Activated CD8-positive, alpha-beta memory T cell treated with anti-CD3 and anti-CD28 coated beads, Interleukin-2, amount 10 ng/mL, durations not matched to agents 7 days and 5 days (primary cell): ENCODE measurements at places on chromosomes 6 and 20. TPM values are rescaled to one million over a fixed set of nuclear protein-coding genes. Genes with fewer than 3 reads are reported as not detected.

DNA sequence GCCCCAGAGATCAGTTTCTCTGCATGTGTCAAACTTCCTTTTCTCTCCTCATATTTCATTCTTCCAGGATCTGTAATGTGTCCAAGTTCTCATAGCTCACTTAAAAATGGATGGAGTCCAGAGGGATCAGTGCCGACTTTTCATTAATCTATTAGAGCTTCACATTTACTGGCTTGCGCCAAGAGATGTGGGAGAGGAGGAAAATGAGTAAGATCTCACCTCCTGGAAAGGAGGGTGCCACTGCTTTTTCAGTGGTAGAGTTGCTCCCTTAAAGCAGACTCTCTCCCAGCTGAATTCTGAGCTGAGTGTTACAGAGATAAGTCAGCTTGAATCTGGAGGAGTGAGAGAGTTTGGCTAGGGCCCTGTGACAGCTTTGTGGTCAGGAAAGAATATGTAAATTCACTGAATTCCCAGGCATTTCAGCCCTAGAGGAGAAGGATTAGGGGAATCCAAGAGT is 175.9 kb downstream of the SOX4 start:
- H3K36me3 ChIP-seq, result no peaks in the 10 kb centered on the region
- H3K27ac ChIP-seq, result no peak overlapping the region
- no peaks in the 10 kb centered on the region for H3K27me3 ChIP-seq

DNA sequence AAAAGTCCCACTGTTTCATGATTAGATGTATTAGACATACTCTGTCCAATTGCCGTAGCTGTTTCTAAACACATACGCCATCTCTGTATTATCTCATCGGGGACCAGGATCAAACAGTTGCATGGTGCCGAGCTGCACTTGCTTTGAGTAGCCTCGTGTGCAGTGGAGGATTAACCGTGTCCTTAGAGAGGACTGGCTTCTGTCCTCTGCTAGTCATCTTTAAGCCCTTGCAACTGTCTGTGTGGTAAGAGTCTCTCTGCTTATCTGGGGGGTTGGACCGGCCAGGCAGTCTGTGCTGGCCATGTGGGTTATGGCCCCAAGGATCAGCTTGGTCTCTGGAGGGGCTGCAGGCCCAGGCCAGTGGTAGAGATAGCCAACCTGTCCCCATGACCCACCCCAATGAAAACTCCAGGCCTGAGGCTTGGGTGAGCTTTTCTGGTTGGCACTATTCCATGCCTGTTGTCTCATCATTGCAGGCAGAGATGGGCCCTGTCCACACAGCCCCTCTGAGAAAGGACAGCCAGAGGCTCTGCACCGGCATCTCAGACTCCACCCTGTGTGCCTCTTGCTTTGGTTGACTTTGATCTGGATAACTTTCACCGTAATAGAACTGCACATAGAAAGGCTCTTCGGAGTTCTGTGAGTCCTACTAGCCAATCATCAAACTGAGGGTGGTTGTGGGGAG is 137.3 kb upstream of the SNX9 start:
- no peak overlapping the region for H3K4me3 ChIP-seq
- peaks cover 10% of the 10 kb centered on the region for H3K27me3 ChIP-seq
- no peaks in the 10 kb centered on the region for H3K36me3 ChIP-seq

GRCh38 chr6:24207413-24207812 is 81.4 kb downstream of the NRSN1 start:
- H3K36me3 ChIP-seq, result no peaks in the 10 kb centered on the region
- H3K27me3 ChIP-seq, result peaks cover 3% of the 10 kb centered on the region
- H3K4me1 ChIP-seq, result no peaks in the 10 kb centered on the region
- no peak overlapping the region for H3K27ac ChIP-seq

DNA sequence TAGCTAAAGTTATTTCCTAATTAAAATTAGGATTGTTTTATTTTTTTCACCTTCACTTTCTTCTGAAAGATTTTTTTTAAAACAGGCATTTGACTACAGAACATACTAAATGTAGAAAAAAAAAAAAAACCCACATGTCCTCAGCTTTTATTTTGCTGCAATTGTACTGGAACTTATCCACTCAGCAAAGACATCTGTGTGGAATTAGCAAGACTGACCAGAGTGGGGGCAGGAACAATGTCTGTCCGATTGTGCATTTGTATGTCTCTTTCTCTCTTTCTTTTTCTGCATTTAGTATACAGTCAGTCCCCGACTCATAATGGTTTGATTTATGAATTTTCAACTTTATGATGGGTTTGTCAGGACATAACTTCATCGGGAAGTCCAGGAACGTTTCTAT is 77.3 kb downstream of the CHD6 start:
- no peak overlapping the region for H3K27ac ChIP-seq
- DNase-seq, result no peak
- H3K4me1 ChIP-seq, result no peaks in the 10 kb centered on the region
- peaks cover 9% of the 10 kb centered on the region for H3K36me3 ChIP-seq
- H3K27me3 ChIP-seq, result no peaks in the 10 kb centered on the region

The CCDC170 gene
- not detected for total RNA-seq

DNA sequence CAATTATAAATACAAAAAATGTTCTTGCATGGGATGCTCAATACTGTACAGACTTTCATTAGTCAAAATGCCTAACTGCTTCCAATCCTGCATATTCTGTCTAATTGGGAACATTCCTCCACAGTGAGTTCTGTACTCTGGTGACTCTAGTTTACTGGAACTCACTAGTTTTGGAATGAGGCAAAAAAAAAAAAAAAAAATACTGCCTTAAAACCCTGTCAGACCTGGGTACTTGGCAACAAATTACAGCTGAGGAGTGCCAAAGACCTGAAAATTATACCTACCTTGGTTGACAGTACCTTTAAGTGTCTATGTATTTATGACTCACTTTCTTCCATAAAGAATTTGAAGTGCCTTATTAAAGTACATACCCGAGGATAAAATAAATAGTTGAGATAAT is 276.7 kb downstream of the FARS2 start:
- peaks cover 10% of the 10 kb centered on the region for H3K4me1 ChIP-seq
- no peak overlapping the region for H3K27ac ChIP-seq
- H3K4me3 ChIP-seq, result no peak overlapping the region
- no peak for DNase-seq
- no peaks in the 10 kb centered on the region for H3K27me3 ChIP-seq

DNA sequence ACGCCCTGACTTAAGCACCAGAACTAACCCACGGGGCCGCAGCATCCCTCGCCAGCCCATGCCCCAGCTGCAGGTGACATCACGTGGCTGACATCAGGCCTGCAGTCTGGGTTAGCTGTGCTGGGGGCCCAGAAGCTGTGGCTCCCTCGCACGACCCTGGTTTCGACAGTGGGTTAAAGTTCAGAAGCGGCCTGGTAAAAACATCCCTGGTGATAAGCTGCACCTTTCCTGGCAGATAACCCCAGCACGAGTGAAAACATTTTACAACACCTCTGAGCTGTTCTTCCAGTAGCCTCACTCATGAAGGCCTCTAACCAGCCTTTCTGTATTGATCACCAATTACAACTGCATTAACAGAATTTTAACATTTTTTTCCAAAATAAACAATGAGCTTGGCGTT is 136.4 kb upstream of the RREB1 start:
- no peak for DNase-seq
- no peaks in the 10 kb centered on the region for H3K36me3 ChIP-seq
- no peaks in the 10 kb centered on the region for H3K4me1 ChIP-seq
- peaks cover 7% of the 10 kb centered on the region for H3K27me3 ChIP-seq

The CFB gene
- 0.12 TPM for total RNA-seq
